ENCODE measurements at places on chromosomes 12 and 14. TPM values are rescaled to one million over a fixed set of nuclear protein-coding genes. Genes with fewer than 3 reads are reported as not detected.

The GLI1 gene
- 0.85 TPM for total RNA-seq

The CCDC197 gene
- total RNA-seq = not detected

The RFX4 gene
- total RNA-seq = 0.05 TPM

The CLEC2B gene
- 29.7 TPM for total RNA-seq

The HOXC12 gene
- 0.05 TPM for total RNA-seq

The TAS2R42 gene
- 0.09 TPM for total RNA-seq

The M6PR gene
- 166 TPM for total RNA-seq

The SDR9C7 gene
- total RNA-seq = 0.33 TPM

The ZDHHC22 gene
- total RNA-seq = not detected

The CLEC2A gene
- not detected for total RNA-seq

The SLCO1B1 gene
- total RNA-seq = not detected

The RAB35 gene
- 32.2 TPM for total RNA-seq

The TWF1 gene
- total RNA-seq = 46.6 TPM

The PTCSC3 gene
- total RNA-seq = not detected

The CRY1 gene
- total RNA-seq = 19.9 TPM

The DIP2B gene
- 12.7 TPM for total RNA-seq

The LUM gene
- 38.7 TPM for total RNA-seq

The GSC gene
- 0.52 TPM for total RNA-seq

The FGF23 gene
- total RNA-seq = 0.05 TPM

Data from thymus (tissue), 14 donors.